Activated CD8-positive, alpha-beta memory T cell treated with anti-CD3 and anti-CD28 coated beads for 1 hour (primary cell): ENCODE measurements at places on chromosomes 12 and 14.

DNA sequence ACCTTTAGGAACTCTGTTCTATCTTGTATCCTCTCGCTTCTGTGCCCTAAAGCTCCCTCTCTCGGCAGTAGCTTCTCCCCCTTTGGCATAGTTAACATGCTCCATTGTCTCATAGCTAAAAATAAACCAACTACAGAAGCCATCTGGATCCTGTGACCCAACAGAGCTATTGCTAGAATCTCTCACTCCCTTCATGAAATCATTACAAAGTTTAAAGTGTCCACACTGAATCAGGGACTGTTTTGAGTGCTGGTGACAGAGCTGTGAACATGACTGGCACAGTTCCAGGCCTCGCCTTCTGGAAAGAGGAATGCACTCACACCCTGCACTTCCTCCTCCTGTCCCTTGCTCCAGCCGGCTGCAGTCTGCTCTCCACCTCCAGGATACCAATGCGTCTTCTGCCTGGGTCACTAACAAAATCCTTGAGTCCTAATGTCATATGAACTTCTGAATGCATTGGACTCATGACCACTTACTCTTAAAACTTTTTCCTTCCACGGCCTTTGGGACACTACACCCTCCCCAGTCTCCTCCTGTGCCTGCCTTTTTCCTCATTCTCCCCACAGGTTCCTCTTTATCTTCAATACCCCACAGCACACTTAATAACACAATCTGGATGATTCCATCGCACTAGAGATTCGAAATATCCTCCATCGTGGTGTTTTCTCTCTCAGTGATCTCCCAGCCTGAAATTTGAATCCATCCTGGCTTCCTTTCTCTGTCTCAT lies 13.2 kb downstream of the PLBD1 start:
- no peak for DNase-seq

DNA sequence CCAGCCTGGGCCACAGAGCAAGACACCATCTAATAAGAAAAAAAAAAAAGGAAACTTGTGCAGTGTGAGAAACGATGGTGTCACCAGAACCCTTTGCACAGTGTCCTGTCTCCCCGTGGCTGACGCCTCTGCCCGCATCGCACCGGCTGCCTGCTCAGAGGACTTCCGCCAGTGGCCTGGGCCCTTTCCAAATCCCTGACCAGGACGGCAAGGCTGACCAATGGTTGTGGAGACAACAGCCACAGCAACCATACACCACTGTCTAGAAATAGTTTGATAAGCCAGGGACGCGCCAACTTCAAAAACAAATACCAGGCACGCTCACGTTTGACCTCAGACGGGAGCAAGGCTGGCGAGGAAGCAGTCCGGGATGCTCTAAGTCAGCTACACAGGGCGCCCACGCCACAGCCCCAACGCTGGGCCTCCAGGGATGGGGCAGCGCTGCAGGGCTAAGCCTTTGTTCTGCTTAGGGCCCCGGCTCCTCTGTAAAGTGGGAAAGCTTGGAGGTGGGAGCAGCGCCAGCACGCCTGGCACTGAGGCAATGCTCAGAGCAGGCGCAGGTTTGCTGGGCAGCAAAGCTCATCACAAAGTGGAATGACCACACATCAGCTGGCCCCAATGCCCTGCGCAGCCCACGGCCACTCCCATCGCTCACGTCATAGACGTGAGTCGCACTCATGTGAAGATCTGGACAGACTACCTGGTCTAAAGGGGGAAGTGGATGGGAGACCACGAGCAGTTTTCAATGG lies 12.5 kb downstream of the PGAM5 start:
- no peak for DNase-seq

GRCh38 chr14:99389174-99389826 lies 91.4 kb downstream of the SETD3 start:
- DNase-seq: peak; percentile 29

GRCh38 chr14:85943192-85943591 lies 413.2 kb downstream of the FLRT2 start:
- DNase-seq: no peak

DNA sequence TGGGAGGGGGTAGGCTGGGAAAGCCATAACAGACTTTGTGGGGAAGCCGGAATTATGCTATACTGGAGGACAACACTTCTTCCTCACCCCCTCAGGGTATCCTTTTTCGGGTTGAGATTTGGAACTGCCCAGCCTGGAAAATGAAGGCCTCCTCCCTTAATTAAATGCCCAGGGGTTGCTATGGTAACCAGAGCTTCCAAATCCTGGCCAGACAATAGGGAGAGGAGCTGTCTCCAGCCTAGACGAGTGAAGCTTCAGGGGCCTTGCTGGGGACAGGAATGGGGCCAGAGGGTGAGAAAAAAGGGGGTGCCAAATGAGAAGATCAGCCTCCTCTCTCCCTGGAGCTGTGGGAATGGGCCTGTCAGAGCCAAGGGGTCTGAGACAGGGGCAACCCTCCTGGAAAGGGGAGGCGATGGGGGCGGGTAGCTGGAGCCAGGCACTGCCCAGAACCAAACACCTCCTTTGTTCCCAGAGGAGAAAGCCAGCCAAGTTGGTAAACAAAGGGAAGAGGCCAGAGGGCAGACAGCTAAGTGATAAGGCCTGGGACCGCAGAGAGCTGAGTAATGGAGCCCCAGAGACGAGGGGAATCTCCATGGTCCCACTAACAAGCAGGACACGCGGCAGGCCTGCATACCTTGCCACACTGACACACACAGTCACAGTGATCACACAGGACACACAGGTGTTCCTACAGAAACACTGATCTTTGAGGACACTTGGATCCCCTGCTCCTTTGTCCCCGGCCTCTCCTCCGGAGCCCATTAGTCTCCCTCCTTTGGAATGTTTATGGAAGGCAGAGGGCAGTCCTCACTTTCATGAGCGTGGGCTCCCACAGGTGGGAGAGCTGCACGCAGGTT lies 17.9 kb upstream of the RND1 start:
- DNase-seq: no peak

GRCh38 chr12:100574187-100575074 lies 947 bp downstream of the GAS2L3 start:
- no peak for DNase-seq

GRCh38 chr14:76880449-76880848 lies 54.2 kb downstream of the LRRC74A start:
- DNase-seq: no peak

DNA sequence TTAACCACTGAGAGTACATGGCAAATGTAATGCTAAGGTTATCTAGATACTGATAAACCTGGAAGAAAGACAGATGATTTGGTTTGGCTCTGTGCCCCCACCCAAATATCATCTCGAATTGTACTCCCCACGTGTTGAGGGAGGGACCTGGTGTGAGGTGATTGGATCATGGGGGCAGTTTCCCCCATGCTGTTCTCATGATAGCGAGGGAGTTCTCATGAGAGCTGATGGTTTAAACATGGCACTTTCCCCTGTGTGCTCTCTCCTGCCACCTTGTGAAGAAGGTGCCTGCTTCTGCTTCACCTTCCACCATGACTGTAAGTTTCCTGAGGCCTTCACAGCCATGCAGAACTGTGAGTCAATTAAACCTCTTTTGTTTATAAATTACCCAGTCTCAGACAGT lies 14.2 kb downstream of the NOXRED1 start:
- DNase-seq: no peak

- no peak for DNase-seq
These were observed 154.4 kb downstream of the CALM1 start for GRCh38 chr14:90551070-90551704.

- no peak for DNase-seq
These were observed 262.0 kb upstream of the TMPO start for GRCh38 chr12:98253207-98254037.

- DNase-seq: no peak
These were observed 23.0 kb upstream of the TTC7B start for GRCh38 chr14:90839024-90839888.

- no peak for DNase-seq
These were observed 63.3 kb downstream of the TSHR start for GRCh38 chr14:81018684-81019083.

DNA sequence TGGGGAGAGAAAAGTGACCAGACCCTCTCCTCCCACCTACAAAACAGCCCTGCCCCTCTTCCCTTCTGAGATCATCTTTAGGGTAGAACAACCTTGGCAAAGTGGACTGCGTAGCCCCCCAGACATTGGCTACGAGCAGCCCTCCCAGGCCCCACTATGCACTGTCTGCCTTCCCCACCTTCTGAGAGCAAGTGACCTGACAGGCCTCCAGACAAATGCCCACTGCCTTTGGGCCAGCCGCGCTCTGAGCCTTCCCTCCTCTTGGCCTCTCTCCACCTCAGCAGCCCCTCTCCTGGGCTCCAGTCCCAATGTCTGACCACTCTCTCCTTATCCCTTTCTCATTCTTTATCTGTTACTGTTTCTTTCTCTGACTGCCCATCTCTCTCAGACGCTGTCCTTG lies 46.5 kb upstream of the CCND2 start:
- DNase-seq: no peak

DNA sequence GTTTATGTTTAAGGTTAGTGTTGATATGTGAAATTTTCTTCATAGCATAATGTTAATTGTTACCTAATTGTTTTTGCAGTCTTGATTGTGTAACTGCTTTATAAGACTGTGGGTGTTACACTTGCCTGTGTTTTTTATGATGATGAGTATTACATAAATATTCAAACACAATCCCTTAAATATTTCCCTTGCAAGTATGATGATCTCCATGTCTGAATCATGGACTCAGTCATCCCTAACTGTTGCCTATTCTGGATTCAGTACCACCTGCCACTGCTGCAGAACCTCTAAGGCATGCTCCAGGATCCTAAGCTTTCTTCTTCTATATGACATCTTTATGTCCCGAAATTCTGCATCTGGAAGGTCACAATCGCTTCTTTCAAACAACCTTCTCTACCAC lies 246.3 kb upstream of the CLEC14A start:
- no peak for DNase-seq

DNA sequence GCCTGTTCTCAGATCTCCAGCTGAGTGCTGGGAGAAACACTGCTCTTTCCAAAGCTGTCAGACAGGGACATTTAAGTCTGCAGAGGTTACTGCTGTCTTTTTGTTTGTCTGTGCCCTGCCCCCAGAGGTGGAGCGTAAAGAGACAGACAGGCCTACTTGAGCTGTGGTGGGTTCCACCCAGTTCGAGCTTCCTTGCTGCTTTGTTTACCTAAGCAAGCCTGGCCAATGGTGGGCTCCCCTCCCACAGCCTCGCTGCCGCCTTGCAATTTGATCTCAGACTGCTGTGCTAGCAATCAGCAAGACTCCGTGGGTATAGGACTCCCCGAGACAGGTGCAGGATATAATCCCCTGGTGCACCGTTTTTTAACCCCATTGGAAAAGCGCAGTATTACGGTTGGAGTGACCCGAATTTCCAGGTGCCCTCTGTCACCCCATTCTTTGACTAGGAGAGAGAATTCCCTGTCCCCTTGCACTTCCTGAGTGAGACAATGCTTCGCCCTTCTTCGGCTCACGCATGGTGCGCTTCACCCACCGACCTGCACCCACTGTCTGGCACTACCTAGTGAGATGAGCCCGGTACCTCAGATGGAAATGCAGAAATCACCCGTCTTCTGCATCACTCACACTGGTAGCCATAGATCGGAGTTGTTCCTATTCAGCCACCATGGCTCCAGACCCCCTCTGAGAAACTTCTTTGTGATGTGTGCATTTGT lies 650.3 kb upstream of the ALG10B start:
- no peak for DNase-seq

DNA sequence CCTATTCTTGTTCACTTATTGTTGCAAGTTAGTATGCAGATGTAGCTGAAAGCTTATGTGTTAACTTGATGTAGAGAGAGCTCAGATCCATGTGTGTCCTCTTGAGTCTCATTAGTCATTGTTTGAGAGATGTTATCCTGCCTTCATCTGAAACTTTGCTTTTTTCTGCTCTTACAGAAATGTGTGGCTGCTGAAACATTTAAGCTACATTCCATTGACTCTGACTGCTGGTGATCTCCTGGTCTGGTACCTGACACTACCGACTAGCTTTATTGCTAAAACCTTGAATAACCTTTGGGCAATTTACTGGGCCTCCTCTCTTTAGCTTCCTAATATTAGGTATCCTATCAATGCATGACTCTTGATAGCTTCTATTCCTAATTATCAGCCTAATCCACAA lies 705.6 kb upstream of the FOXG1 start:
- no peak for DNase-seq

- DNase-seq: no peak
These were observed 21.0 kb upstream of the EMP1 start for GRCh38 chr12:13175499-13175898.

GRCh38 chr12:52915637-52916036 lies 10.8 kb upstream of the KRT8 start:
- no peak for DNase-seq

GRCh38 chr14:74377976-74378690 lies 29.9 kb downstream of the VRTN start:
- DNase-seq: no peak

DNA sequence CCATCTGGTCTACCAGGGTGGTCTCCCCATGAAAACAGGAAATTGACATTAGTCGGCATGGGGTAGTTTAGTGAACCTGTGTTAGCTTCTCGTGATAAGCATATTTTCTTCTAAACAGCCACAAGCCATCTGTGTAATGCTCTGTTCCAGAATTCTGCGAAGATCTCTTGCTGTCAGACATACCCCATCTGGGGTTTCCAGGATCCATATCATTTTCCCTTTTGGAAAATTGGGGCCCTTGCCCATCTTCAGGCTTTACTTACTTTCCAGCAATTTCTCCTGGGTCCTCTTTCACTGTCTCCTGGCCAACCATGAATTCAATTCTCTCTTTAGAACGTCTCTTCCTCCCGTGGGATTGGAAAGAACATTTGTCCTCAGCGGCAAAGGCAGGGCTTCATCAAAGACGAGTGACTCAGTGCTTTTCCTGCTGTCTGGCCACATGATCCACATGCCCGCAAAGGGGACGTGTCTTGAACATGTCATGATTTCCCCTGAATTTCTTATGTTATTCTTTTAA lies 21.4 kb upstream of the NCOR2 start:
- DNase-seq: no peak

DNA sequence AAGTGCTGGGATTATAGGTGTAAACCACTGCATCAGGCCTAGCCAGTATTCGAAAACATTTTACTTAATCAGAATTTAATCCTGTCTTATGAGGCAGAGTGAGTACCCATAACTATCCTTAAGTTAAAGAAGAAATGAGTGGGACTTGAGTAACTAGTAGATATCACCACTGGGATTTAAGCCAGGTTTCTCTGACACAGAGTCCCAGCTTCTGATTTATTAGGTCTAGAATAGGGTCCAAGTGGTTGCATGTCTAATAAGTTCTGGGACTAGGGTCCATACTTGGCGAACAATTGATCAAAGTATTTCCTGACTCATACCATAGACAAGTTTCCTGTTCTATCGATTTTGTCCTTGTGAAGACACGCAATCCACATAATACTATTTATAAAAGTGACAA lies 18.9 kb downstream of the PTPRB start:
- DNase-seq: no peak

GRCh38 chr14:87000081-87000480 lies 992.9 kb downstream of the GALC start:
- DNase-seq: no peak

GRCh38 chr12:5780536-5780935 lies 164.5 kb downstream of the ANO2 start:
- DNase-seq: no peak
